ENCODE measurements at places on chromosomes 16 and 17.
A peak's percentile ranks its signal among the peaks of the same experiment; 100 is the strongest.

- DNase-seq = no peak
Observed at GRCh38 chr17:9890124-9890523, 14.9 kb downstream of the RCVRN start.

GRCh38 chr17:77128896-77129567 lies 11.7 kb upstream of the SEC14L1 start:
- no peak for DNase-seq

- DNase-seq = no peak
Observed at GRCh38 chr17:11642655-11643054, 44.4 kb downstream of the DNAH9 start.

DNA sequence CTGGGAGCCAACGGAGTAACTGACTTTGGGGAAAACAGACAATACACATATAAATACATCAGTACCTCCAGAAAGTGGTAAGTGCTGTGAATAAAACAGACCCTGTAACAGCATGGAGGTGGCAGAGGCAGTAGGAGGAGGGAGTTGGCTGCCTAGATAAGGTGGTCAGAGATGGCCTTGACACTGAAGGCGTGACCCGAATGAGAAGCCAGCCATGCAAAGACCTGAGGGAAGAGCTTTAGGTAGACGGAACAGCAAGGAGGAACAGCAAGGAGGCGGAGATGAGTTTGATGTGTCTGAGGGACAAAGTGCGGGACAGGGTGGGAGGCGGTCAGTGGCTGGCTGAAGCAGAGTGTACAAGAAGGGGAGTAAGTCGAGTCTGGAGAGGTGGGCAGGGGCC lies 8.1 kb upstream of the SLC6A4 start:
- DNase-seq = no peak

DNA sequence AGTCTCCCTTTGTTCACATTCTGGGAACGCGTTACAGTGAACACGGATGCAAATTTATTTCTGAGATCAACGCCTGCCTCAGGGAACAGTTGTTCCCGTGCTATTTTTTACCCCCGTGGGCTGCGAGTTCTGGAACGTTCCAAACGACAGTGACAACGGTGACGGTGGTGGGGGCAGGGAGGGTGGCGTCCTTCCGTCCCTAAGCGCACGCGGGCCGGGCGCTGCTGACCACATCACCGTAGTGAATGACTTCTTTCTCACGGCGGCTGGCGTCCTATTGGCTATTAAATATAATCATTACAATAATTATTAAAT lies 45.1 kb upstream of the SSTR5 start:
- no peak for DNase-seq

DNA sequence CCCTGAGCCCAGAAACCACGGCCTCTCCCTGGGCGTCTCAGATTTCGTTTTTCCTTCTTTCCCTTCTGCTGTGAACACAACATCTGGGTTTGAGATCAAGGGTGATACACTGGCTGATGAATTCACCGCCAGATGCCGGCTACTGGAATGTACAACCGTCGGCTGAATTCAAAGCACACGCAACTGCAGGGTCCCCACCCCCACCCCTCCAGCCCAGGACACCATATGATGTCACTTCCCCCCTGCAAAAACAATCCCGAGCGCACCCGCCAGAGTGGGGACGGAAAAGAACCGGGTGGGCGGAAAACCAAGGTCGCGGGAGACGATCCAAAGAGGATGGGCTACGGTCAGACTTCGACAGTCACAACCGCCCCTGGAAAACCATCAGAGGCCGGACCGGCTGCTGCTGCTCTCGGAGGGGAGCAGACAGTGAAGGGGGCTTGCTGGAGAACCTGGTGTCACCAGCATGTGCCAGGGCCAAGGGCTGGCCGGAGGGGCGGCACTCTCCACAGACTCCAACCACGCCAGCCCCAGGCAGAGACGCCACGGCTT lies 23.3 kb downstream of the CEP295NL start:
- peak; percentile 71 for DNase-seq

DNA sequence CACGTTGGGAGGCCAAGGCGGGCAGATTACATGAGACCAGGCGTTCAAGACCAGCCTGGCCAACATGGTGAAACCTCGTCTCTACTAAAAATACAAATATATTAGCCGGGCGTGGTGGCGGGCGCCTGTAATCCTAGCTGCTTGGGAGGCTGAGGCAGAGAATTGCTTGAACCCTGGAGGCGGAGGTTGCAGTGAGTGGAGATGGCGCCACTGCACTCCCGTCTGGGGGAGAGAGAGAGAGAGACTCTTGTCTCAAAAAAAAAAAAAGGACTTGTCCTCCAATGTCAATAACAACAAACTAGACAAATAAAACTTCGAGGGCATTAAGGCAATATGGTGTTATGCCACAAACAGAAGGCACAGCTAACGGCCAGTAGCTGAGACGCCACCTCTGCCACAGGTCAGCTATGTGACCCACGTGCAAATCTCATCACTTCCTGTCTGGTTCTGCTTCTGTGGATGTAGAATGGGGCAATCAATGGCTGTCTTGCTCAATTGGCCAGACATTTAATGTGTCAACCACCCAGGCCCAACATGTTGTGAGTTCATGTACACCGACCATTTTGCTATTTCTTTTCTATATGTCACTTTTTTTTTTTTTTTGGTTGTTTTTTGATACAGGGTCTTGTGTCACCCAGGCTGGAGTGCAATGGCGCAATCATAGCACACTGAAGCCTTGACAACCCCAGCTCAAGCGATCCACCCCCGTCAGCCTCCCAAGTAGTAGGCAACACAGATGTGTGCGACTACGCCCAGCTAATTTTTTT lies 834 bp upstream of the TXNDC11 start:
- no peak for DNase-seq

DNA sequence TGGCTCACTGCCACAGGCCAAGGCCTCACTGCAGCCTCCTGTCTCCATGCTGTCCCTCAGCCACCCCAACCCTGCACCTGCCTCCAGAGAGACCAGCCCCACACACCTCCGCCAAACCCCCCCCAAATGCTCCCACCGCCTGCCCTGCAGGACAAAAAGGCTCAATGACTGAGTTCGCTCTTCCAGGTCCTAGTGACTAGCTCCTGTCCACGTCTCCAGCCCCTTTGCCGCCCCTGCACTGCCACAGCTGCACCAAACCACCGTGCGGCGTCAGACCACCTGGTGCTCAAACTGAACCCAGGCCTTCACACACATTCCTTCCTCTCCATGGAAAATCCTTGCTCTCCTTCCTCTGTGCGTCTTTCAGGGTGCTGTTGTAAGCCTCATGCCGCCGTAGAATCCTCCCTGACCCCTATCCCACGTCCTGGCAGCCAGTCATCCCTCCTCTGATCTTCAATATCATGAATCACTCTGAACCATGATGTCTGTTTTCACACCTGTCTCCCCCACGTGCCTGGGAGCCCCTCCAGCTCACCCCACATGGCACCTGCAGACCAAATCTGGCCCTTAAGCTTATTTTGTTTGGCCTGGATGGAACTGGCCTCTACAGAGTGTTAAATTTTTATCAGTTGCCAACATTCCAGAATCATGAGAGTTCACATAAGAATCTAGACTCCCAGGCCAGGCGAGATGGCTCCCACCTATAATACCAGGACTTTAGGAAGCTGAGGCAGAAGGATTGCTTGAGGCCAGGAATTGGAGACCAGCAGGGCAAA lies 4.3 kb upstream of the GSG1L start:
- DNase-seq = no peak

- DNase-seq = no peak
Observed at GRCh38 chr16:4869147-4869805, 22.0 kb downstream of the UBN1 start.

DNA sequence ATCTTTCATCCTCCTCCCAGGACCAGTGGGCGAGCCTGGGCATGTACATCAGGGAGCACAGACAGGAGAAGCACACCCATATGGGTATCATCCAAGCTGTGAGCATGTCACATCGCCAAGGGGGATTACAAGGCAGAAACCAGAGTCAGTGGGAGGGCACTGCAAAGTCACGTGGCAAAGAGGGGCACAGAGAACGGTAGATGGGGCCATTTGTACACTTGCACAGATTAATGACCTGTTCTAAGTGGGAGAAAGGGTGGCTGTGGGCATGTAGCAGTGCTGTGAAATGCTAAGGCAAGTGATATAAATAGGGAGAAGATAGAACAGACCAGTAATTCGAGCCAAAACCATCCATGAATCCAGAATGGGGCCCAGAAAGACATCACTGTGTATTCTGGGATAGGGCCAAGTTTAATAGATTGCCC lies 265.0 kb downstream of the CPPED1 start:
- no peak for DNase-seq

- DNase-seq = no peak
Observed at GRCh38 chr16:58530179-58530578, 14.9 kb downstream of the SETD6 start.

GRCh38 chr16:4826526-4826925 lies 20.6 kb downstream of the GLYR1 start:
- DNase-seq = no peak

DNA sequence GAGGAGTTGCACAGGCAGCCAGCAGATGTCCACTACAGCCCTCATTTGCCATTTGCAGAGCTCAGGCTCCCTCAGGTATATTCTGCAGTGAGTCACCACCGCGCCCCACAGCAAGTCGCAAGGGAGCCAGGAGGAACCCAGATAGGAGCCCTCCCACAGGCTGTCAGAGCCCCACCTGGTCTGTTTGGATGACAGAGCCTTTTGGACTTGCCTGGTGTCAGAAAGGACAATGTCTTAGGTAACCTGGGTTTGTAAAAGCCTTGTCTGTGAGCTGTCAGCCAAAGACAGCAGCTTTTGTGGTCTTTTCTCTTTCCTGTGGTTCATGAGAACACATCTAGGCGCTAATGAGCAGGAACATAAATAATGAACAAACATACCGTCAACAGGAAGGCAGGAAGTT lies 70.9 kb downstream of the GNAO1 start:
- DNase-seq = no peak

DNA sequence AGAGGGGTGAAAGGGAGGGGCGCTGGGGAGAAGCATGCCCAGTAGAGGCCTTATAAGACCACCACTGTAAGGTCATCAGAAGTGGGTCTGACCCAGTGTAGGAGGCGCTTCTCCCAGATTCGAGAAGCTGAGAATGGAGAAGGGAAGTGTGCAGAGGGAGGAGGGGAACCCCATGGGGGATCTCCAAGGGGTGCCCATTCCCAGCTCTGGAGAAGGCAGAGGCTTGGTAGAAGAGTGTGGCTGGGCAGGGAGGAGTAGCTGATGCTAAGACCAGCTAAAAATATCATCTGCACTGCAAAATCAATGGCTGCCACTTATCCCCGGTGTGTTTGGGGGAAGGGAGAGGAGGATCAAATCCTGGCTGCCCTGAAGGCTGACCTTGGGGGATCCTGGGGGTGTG lies 7.2 kb downstream of the NGFR start:
- DNase-seq = no peak

- DNase-seq = no peak
Observed at GRCh38 chr16:53022374-53022773, 30.3 kb downstream of the CHD9NB start.

- no peak for DNase-seq
Observed at GRCh38 chr17:18327556-18327955, 12.5 kb downstream of the SMCR8 start.

GRCh38 chr17:44174427-44174826 lies 3.9 kb downstream of the ASB16 start:
- no peak for DNase-seq

DNA sequence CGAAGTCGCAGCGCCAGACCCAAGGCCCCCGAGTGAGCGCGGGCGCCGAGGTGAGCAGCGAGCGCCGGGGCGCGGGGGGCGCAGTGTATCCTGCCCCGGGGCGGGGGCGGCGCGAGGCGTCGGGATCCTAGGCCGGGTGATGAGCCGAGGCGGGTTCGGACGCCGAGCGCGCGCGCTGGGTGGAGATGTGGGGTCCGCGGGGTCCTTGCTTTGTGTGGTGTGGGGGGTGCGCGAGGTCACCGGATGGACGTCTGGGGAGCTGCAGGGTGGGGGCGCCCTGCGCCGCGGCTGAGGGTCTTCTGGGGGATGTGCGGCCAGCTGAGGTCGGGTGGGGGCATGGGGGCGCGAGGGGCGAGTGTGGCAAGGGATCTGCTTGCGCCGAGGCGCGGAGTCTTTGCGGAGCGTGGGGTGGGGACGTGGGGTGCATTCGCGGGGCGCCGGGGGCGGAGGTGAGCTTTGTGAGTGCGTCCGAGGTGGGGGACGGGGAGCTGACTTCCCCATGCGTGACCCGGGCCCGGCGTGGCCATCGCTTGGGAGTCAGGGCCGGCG lies 560 bp downstream of the RAI1 start:
- DNase-seq = no peak

All from left renal pelvis (tissue), 4 donors.